ENCODE measurements at places on chromosomes 6 and 20.

- no peak for DNase-seq
Measured at GRCh38 chr6:102494808-102495207, 1101.3 kb downstream of the GRIK2 start.

DNA sequence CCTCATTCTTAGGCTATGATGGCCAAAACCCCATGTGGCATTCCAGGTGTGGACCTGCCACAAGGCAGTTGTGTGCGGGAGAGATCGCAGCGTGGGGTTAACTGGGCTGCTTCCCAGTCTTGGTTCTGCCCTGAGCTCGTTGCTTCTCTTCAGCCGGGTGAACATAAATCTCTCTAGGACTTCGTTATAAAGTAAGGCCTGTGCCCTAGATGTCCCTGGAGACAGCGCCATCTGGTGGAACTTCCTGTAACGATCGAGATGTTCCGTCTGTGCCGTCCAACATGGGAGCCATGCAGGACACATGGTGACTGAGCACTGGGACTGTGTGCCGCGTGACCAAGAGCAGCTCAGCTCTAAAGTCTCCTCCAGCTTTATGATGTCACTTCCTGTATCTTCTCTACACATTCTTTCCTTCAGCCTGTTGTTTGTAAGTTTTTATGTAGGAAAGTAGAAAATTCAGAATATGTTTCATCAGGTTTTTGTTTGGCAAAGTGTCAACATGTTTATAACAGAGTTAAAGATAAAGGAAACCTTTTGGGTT lies 26.8 kb upstream of the RPP40 start:
- peak; percentile 36 for DNase-seq

DNA sequence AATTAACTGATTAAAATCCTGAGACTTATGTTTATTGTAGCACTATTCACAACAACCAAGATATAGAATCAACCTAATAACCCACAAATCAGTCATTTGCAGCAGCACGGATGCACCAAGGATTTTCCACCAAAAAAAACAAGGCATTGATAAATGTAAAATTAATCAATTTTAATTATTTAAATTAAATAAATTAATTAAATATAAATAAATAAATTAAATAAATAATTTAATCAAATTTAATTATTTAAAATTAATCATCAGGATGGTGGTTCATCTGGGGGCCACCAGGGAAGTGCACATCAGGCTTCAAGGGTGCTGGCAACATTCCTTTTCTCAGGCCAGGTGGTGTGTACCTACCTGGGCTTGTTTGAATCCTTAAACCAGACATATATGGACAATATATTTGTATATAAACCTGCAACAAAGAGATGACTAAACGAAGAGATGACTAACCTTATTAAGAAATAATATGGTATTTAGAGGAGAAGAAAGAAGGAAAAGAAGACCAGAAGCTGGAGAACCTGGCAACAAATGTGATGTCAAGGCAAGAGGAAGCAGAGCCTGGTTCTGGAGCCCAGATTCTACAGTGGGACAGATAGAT lies 89.2 kb downstream of the CD164 start:
- no peak for DNase-seq

DNA sequence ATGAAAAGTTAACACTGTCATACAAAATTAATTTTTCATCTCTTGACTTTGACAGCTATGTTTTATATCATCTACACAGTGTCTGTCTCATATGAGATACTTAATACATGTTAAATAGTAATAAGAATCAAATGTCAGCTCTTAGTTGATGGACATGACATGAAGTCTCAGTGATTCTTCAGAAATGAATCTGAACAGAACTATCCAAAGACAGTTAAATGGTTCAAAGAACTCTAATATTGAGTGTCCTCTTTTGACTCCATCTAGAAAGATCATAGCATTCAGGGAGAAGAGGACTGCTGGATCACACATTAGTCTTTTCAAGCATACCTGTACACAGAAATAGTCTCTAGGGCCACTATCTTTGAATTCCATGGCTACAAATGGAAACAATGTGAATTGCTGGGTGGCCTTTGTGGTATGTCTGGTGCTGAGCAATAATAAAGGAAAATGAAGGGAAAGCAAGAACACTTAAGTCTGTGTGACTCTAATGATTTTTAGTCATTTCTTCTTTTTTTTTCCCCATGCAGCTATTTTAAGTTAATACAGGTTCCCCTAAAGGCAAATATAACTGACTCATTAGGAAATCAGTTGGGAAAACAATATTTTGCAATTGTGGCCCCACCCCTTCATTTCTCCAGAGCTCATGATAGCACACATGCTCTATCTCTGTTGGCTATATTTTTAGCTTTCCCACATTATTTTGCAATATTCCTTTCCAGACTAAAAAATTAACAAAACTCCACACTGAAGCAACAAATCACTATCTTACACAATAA lies 367.5 kb downstream of the GRIK2 start:
- DNase-seq, result no peak

DNA sequence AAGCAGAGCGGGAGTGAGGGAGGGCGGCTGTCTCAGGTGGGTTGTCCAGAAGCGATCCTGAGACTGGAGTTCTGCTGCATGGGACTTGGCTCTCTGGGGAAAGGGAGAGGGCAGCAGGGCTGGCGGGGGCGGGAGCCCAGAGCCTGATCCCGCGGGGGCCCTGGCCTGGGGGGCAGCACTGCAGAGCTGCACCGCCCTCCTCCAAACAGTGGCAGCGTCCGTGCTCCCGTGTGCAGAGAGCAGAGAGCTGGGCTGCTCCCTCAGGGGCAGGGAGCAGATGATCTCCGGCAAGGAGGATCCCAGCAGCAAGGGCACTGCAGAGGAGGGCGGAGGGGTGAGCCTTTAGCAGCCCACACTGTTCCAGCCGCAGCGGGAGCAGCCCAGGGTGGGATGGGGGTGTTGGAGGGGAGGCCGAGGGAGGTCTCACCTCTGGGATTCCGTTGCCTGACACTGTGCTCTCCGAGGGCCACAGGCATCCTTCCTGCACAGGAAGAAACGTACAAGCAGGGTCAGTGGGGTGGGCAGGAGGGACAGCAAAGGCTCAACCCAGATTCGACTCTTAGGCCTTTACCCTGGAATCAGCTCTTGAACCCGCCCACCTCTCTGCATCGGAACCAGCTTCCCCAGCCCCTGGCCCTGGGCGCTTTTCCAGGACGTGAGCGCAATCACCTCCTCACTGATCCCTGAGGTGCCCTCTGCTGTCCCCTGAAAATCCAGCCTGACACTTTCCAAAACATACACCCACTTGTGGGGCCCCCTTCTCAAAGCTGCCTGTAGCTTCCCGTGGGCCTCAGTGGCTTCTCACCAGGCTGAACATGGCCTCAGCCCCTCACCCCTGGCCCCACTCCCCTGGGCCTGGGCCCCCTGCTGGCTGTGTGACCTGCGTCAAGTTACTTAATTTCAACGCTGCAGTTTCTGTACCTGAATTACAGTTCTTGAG lies 32.6 kb upstream of the ZBP1 start:
- no peak for DNase-seq

GRCh38 chr6:30886897-30887255 lies 2.6 kb downstream of the DDR1 start:
- no peak for DNase-seq

- no peak for DNase-seq
Measured at GRCh38 chr20:16951876-16952275, 203.7 kb downstream of the OTOR start.

GRCh38 chr6:124970243-124970642 lies 8.0 kb downstream of the RNF217 start:
- no peak for DNase-seq

GRCh38 chr6:166106076-166106686 lies 61.5 kb downstream of the TBXT start:
- DNase-seq, result peak; percentile 25

DNA sequence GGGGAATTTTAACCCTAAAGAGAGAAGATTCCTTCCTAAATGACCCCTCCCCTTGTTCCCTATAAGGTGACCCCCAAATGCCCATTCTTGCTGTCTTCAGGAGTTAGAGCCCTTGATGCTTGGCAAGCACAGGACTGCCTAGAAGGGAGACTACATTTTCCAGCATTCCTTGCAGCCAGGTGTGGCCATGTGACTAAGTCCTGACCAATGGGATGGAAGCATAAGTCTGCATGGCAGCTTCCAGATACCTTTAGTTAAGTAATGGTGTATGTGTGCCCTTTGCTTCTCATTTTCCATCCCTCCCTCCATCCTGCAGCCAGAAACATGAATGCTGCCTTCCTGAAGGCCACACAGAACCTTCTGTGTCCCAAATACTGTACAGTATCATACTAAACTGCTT lies 5.5 kb downstream of the BFSP1 start:
- DNase-seq, result no peak

- no peak for DNase-seq
Measured at GRCh38 chr6:138255443-138255842, 37.2 kb upstream of the PBOV1 start.

- no peak for DNase-seq
Measured at GRCh38 chr6:100440935-100441334, 23.8 kb downstream of the SIM1 start.

GRCh38 chr20:57749131-57749690 lies 39.4 kb upstream of the PMEPA1 start:
- DNase-seq, result no peak

DNA sequence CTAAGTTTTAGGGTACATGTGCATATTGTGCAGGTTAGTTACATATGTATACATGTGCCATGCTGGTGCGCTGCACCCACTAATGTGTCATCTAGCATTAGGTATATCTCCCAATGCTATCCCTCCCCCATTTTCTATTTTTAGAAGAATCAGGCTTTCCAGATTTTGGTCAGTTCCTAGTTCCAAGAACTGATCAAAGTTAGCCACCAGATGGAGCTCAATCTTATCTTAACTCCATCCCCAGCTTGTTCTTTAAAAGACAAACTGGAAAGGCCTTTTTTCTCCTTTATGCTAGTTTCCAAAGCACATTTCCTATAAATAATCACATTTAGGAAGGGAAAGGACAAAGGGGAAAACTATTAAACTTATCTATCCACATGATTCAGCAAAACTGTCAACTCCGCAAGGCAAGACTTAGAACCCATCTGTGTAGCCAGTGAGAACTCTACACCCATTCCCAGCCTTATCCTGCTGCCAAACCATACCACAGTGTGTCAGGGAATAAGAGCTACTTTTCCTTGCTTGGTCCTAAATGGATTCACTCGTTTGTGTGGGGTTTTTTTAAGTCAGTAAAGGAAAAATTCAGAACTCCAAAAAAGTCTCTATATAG lies 22.8 kb upstream of the KHDC1 start:
- DNase-seq, result no peak

DNA sequence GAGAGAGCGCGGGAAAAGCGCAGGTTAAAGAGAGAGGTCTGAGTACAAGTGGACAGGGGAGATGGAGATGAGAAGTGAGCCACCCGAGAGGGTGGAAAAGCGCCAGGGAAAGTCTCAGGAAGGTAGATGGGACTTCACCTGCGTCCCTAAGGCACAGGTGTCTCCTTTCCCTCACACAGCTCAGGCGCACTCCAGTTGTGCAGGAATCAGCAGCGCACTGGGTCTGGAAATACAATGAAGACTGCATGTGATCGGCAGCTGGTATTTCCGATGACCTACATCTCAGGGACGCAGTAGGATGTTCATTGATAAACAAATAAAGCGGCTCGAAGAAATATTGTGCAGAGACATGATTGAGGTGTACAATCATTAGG lies 432 bp upstream of the KHDRBS2 start:
- no peak for DNase-seq

DNA sequence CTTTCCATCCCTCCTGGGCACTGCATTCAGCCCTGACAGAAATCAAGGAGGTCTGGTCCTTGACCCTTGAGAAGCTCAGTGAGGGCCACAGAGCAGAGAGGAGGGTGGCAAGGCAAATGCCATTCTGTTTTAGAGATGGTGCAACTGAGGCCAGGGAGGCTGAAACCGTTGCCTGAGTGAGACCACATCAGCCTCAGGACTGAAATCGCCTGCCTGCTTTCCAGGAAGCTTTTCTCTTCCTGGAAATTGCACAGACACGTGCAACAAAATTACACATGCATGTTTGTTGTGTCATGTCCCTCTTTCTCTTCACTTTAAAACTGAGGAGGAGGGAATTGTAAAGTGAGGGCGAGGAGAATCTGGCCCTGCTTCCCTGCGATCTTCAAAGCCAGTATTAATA lies 113.7 kb upstream of the PDE10A start:
- no peak for DNase-seq

DNA sequence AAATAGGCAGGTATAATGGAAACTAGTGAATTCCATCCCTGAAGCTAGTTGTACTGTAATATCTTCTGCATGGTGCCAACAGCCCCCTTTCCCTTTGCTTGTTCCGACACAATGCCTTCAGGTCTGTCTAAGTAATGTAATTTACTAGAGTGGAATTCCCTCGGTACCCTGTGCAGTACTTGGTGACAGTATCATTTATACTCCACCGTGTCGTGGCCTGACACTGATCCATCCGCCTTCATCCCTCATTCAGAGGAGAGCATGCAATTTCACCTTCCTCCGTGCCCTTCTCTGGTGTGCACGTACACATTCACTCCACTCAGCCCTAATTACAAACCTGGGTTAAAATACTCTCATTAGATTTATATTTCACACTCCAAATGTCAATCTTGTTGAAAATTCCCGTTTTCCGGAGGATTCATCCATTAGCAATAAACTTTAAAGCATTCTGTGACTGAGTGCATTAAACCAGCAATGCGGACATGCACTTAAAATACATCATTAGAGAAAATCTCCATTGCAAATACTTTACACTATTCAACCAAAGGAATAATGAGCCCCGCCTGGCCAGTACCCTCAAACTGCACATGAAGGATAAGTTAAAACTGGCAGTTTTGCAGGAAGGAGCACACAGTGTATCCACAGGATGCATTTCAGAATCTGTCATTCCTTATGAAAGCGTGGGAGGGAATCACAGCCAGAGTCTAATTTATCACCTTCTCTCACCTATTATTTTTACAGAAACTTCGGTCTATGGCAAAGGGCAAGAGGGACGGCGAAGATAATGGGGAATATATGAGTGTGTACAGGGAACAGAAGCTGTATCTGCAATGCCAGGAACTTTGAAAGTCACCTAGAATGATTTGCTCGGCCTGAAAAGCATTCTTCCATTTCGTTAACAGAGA lies 182.5 kb downstream of the GJA10 start:
- DNase-seq, result no peak

DNA sequence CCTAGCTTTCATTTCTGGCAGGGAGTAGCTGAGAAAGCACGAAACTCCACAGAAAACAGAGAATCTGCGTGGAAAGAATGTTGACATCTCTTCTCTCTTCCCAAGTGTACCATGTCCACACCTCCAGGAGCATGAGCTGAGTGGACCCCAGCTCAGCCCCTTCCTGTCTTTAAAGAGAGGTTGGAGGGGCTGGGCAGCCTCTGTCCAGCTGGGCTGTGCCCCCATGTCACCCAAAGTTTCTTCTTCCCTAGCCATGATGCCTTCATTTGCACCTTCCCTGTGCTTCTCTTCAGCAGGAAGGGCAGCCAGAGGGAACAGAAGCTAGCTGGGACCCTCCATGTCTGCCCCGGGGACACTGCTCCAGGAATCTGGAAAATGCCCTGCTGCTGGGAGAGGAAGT lies 655.0 kb upstream of the DEFB115 start:
- no peak for DNase-seq

GRCh38 chr20:57498425-57499400 lies 26.2 kb downstream of the CTCFL start:
- no peak for DNase-seq

- no peak for DNase-seq
Measured at GRCh38 chr6:100701728-100702127, 179.4 kb downstream of the ASCC3 start.
